A673 (cell line): ENCODE measurements at places on chromosomes 16 and 17.

DNA sequence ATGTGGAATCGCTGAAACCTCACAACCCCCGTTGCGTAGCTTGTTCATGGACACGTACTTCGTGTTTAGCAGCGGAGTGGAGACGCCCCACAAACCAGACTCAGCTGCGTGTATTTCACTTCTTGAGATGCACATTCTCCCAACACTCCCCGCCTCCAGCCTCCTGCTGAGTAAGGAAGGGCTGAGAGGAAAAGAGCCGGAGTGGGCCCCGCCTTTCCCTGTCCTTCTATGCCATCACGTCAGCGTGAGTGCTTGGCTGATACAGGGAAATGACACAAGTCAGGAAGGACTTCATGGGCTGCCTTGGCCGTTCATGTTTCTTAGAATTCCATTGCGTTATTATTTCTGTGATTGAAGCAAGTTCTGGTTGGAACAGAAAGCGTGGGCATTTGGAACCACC lies 68.6 kb upstream of the CBX4 start:
- DNase-seq, result peak; percentile 86

GRCh38 chr17:65198653-65199382 lies 61.6 kb downstream of the RGS9 start:
- DNase-seq, result peak; percentile 73

- DNase-seq, result no peak
Measured at GRCh38 chr17:77128896-77129567, 11.7 kb upstream of the SEC14L1 start.

- peak; percentile 81 for DNase-seq
Measured at GRCh38 chr17:75130632-75131277, 787 bp downstream of the NT5C start.

DNA sequence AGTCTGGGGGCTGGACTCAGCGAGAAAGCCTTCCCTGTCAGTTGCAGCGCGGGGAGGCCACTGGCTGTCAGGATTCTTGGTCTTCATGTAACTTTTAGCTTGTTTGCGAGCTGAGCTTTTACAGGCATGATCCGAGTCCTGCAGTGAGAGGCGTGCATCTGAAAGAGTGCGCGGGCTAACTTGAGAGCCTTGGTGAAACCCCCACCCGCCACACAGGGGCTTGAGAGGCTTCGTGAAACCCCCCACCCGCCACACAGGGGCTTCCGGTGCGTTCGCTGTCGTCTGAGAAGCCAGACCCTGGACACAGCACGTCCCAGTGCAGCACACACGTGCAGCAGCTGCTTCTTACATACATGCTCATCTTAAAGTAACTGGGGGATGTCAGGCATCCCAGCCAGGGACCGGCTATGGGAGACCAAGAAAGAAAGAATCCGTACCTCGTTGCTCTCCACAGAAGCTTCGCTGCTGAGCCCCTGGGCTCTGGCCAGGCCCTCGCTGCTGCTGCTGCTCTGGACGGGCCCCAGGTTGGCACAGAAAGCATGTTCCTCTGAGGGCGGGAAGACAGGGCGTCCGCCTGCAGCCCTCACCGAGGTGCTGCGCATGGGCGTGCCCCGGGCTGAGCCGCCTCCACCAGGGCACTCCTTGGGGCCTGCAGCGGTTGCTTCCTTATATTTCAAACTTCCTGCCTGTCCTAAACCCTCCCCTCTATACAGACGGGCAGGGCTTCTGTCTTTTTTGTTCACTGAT lies 7.8 kb downstream of the NUDT16L1 start:
- DNase-seq, result no peak

DNA sequence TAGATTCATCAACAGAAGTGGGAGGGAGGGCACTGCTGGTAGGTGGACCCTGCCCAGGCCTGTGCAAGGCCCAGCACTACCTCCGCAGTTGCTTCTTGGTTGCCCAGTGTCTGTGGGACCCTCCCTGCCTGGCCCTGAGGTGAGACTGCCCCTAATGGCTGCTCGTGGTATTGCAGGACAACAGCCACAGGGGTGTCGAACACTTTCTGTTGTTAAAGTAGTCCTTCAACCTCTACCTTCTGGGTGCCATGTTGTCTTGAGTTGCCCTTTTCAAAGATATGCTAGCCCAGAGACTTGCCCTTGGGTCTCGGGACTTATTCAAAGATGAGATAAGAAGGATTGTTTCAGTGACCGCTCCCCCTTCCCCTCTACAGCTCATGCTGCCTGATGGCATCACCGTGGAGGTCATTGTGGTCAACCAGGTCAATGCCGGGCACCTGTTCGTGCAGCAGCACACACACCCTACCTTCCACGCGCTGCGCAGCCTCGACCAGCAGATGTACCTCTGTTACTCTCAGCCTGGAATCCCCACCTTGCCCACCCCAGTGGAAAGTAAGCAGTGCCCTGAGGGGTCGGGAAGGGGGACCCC lies 29.1 kb downstream of the AKAP1 start:
- DNase-seq, result peak; percentile 62

GRCh38 chr17:74569020-74570003 lies 2.0 kb upstream of the CD300H start:
- peak; percentile 69 for DNase-seq

DNA sequence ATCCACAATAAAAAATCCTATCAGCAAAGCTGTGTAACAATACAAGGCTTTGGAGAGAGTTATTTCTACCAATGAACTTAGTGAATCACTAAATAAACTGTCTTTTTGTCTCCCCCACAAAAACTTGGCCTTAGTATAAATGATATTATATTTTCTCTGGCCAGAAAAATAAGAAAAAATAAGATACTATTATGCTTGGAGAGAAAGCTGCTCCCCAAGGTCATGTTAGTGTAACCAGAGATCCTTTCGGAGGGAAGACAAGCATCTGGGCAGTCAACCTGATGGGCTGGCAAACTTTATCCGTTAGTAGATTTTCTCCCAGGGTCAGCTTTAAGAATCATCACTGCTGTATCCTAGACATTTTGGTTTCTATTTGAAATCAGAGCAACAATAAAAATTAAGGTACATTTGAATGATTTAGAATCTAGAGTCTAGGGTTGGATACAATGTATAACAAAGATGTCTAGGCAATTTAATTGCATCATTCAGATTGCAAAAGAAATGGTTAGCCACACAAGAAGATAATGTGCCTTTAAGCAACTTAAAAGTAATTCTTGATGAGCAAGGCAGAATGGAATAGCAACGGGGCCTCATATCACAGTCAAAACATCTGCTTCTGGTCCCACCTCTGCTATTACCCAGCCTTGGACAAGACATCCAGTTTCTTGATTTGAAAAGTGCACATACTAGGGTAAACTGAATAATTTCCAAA lies 280.4 kb downstream of the SLC39A11 start:
- DNase-seq, result no peak

DNA sequence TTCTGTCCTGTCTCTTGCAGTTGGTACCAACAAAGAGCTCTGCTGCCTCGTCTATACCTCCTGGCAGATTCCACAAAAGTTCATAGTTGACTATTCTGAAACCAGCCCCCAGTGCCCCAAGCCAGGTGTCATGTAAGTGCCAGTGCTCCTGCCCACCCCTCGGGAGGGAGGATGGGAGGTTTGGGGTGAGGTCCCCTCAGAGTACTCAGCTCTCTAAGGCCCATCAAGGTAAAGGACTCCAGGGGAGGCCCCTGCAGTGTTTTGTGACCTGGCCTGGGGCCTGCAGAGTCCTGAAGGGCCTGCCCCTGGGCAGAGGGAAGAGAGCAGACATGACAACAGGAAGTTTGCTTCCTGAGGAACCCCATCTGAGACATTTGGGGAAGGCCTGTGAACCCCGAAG lies 6.4 kb downstream of the CCL18 start:
- DNase-seq, result no peak

- DNase-seq, result peak; percentile 54
Measured at GRCh38 chr17:33674685-33675084, 381.6 kb upstream of the ASIC2 start.

GRCh38 chr16:86584071-86584685 lies 5.8 kb downstream of the FOXL1 start:
- no peak for DNase-seq

GRCh38 chr16:11020792-11021551 lies 76.6 kb downstream of the CLEC16A start:
- DNase-seq, result no peak

DNA sequence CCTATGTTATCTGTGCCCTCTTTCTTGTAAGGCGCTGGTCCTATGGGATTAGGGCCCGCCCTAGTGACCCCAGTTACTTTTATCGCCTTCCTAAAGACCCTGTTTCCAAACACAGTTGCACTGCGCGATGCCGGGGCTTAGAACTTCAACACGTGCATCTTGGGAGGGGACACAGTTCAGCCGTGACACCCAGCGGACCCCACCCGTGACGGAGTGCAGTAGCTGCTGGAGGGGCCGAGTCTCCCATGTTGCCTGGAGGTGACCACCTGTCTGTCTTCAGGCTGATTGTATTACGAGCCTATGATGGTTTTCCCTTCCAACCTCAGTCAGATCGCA lies 9.4 kb downstream of the BAIAP2 start:
- DNase-seq, result no peak

- no peak for DNase-seq
Measured at GRCh38 chr16:82628711-82629110, 1.9 kb downstream of the CDH13 start.

DNA sequence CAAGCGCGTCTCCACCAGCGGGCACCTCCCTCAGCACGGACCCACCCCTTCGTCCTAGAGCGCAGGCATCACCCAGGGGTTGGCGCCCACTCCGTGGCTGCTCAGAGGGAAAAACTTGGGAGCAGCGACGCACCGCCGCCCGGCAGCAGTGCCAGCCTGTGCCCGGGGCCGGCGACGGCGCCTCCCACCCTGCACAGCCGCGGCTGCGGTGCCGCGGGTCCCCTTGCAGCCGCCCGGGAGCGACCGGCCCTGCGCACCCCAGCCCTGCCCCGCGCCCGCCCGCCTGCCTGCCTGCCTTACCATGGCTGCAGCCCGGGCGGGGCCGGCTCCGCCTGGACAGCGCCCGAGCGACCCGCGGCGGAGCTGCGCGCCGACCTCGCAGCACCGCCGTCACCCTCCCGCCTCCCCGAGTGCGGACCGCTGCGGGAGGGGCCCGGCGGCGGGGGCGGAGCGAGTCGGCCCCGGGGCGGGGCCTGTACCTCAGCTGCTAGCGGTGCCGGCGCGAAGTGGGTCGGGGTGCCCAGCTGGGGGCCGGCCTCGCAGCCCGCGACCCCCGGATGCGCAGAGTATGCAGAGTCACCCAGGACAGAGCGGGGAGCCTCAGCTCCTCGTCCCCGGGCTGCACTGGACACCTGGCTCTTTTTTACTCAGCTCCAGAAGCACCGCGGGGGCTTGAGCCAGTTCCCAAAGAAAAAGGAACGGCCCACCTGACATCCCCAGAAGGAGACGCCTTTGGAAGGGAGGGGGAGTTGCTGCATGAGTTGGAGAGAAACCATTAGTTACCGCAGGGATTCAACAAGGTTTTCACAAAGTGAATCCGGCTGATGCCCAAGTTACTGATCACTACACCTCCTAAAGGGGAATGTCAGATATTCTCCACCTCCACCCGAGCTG lies 17.5 kb upstream of the MTMR4 start:
- peak; percentile 23 for DNase-seq

DNA sequence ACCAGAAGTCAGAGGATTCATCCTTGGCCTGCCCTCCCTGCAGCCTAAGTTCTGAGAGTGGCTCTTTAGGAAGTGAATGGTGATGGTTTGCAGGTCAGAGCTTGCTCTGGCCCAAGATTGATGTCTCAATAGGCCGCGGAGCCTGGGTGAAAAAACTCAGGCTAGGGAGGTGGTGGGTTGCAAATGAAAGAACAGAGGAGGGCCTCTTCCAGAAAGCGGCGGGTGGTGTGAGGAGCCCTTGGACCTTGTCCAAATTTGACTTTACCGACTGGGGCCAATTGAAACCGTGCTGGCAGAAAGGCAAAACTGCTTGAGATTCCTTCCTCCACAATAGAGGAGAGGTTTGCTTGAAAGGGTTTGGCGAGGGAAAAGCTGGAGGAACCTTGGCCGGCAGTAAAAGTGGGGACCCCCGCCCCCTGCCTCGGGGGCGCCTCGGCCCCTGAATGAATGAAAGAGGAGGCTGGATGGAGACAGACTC lies 331.3 kb downstream of the SEC14L1 start:
- peak; percentile 93 for DNase-seq
